ENCODE measurements at places on chromosomes 11 and 22. TPM values are rescaled to one million over a fixed set of nuclear protein-coding genes. Genes with fewer than 3 reads are reported as not detected.

GGTLC3 gene
- total RNA-seq, result not detected

GLYATL1 gene
- total RNA-seq, result 0.17 TPM

ABCC8 gene
- not detected for total RNA-seq

C11orf86 gene
- not detected for total RNA-seq

SLC25A45 gene
- total RNA-seq, result 0.95 TPM

SLC5A4 gene
- not detected for total RNA-seq

MYRF gene
- total RNA-seq, result 0.16 TPM

WNT7B gene
- total RNA-seq, result not detected

MAPK11 gene
- total RNA-seq, result 9.9 TPM

GAL3ST1 gene
- not detected for total RNA-seq

OR52E5 gene
- not detected for total RNA-seq

TSKU gene
- 9.3 TPM for total RNA-seq

CD3D gene
- total RNA-seq, result not detected

CD6 gene
- not detected for total RNA-seq

Data from bronchial smooth muscle cell (primary cell).